ENCODE measurements at places on chromosomes 1 and 21. TPM values are rescaled to one million over a fixed set of nuclear protein-coding genes. Genes with fewer than 3 reads are reported as not detected.

Gene IL22RA1
- total RNA-seq = not detected

Gene PRPF38B
- total RNA-seq = 18.9 TPM

Gene IFI44L
- 17.3 TPM for total RNA-seq

Gene FALEC
- total RNA-seq = 0.92 TPM

Gene C21orf91
- total RNA-seq = 18.9 TPM

Gene C8A
- not detected for total RNA-seq

Gene CD2
- total RNA-seq = not detected

Gene OR2L5
- 1.8 TPM for total RNA-seq

Gene NCAM2
- total RNA-seq = 162 TPM

Gene S100B
- total RNA-seq = 57.0 TPM

Gene SPRR1B
- not detected for total RNA-seq

Gene HTR6
- 0.92 TPM for total RNA-seq

Gene ATP1A4
- total RNA-seq = under 0.01 TPM

Gene SLC44A3
- 5.1 TPM for total RNA-seq

Gene SLC30A2
- total RNA-seq = not detected

Gene INSRR
- total RNA-seq = 0.46 TPM

Gene IFNGR2
- total RNA-seq = 56.3 TPM

Gene CDCA8
- 2.1 TPM for total RNA-seq

Gene KRTAP13-3
- total RNA-seq = not detected

Gene PLA2G4A
- total RNA-seq = 2.5 TPM

Gene GBP6
- 0.69 TPM for total RNA-seq

Gene RGS16
- 13.6 TPM for total RNA-seq

Gene DPT
- total RNA-seq = not detected

Gene TMEM61
- total RNA-seq = 1.4 TPM

Gene DEPDC1
- 5.1 TPM for total RNA-seq

Gene AKR7A3
- 2.1 TPM for total RNA-seq

Gene GCLM
- total RNA-seq = 12.9 TPM
